ENCODE measurements at places on chromosomes 13 and 19.

- no peak for DNase-seq
Measured at GRCh38 chr13:23898101-23898500, 799 bp upstream of the C1QTNF9B start.

DNA sequence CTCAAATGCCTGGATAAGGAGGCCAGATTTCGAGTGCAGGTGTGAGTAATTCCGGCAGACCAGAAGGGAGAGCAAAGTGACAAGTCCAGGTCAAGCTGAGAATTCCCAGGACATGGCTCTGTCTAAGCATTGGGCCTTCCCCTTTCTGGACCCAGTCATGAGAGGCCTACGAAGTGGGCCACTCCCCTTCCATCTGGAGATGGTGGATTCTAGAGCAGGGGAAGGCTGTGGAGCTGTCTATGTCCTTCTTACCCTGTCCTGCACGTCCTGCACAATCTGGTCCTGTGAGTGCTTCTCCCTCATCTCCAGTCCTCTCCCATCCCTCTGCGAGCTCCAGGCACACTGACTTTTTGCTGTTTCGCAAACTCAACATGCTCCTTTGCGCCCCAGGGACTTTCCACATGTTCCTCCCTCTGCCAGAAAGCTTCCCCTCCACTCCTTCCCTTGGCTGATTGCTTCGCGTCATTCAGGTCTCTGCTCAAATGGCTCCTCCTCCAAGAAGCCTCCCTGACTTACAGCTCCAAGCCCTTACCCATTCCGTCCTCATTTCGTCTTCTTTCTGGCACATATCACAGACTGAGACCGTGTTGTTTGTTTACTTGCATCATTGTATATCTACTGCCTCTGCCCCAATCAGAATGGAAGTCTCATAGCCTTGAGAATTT is 193.2 kb downstream of the URI1 start:
- no peak for DNase-seq

GRCh38 chr13:34567597-34567996 is 374.5 kb upstream of the NBEA start:
- DNase-seq, result no peak

GRCh38 chr19:34131100-34131499 is 41.2 kb upstream of the LSM14A start:
- no peak for DNase-seq

DNA sequence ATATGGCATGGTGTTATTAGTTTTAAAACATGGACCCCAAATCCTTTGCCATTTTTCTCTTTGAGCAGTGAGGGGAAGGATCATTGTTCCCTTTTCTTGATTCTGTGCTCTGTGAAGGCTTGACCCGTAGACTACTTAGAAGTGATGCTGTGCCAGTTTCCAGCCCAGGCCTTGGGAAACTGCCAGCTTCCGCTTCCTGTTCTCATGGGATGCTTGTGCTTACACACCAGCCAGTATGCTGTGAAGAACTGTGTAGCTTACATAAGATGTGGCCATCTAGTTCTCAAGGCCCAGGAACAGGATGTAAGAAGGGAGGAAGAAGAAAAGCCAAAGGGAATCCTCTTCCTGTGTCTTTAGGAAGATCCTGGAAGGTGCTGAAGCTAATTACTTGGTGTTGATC is 180.9 kb downstream of the PCCA start:
- peak; percentile 12 for DNase-seq

DNA sequence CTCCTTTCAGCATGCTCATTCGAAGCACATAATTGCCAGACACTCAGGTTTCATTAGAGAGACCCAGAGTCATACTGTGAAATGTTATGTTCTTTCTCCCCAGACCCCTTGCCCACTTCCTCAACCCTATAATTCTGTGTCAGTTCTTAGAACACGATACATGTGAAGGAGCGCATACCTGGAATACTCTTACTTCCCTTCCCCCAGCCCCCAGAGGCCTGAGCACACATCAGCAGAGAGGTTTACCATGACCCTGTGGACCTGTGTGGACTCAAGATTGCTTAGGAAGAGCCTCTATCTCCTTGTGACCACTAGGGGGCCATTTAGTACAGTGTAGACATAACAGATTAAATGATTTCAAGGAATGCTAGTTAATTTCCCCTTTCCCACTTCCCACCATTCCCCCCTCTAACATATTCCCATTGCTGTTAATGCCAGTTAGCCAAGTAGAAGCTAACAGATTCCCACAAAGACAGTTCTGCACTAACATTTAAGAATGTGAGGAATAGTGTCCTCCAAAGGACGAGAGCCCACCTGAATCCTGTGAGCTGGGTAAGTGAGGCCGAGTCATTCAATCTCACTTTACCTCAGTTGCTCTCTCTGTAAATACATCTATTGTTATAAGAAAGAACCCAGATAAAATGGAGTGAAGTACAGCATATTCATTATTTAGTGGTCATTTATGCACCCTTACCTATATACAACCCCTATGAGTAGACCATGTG is 154.2 kb upstream of the MAB21L1 start:
- peak; percentile 41 for DNase-seq

DNA sequence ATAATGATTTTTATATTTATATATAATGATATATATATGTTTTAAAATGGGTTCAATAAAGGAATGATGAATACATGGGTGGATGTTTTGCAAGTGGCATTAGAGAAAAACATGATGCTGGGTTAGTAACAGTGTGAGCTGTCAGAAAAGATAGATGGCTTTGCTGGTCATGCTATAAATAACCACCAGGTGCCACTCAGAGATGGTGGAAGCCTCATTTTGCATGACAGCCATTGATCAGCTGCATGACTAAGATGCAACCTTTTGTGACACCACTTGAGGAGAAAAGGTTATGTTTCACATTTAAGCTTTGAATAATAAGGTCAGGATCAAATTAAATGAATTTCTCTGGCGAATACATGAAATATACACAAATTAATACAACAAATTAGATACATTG is 737.7 kb downstream of the PCDH9 start:
- no peak for DNase-seq

GRCh38 chr19:30314805-30315155 is 57.4 kb upstream of the ZNF536 start:
- no peak for DNase-seq

Data from fibroblast of skin of left quadriceps (primary cell).